ENCODE measurements at places on chromosomes 4 and X.

DNA sequence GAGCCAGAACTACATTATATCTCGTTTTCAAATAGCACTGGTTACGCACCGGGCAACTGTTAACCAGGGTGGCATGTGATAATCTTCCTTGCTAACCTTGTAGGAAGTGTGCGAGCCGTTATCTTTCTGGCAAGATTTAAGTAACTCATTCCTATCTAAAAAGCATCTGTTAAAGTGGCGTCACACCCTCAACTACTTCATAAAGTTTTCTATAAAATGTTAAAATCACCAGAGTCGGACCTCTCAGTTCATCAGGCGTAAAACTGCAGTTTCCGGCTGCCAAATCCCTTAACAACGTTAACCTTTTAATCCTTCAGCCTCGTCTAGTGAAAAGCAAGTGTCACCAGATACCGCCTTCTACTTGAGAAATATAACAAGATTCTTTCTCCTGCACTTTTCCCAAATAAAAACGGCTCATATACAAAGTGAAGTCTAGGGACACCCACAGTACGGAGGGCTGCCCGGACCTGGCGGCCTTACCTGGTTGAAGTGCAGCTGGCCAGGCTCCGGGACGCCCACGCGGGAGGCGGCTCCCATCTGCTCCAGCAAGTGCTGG lies 1.2 kb downstream of the SLC39A8 start:
- no peak for DNase-seq

GRCh38 chr4:159163521-159163920 lies 60.6 kb downstream of the RAPGEF2 start:
- DNase-seq = no peak

DNA sequence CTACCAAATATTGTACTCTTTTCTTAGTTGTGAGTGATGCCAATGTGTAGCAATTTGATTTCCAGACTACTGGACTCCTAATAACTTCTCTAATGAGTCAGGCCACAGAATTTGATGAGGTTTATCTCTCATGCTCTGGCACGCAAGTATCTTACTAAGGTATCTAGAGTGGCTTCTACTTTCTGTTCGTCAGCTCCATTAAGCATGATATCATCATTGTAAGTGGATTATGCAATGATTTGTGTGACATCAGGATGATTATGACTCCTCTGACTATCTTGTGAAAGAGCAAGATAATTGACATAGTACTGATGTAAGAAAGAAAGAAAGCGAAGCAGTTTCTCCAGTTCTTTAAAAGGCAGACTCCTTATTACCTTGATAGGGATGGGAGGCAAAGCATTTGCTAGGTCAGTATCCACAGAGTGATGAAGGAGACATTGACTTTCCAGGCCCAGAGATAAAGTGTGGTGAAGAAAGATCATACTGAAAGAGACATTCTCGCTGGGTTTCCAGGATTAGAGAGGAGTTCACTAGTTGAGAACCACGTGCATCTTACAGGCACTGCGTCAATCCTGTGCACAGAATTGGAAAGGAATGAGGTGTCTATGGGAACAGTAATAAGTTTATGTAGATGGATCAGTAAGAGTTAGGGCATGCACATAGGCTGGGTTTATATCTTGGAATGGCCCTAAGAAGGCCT lies 161.9 kb upstream of the STK26 start:
- no peak for DNase-seq

GRCh38 chr4:77126809-77127208 lies 30.2 kb upstream of the CCNG2 start:
- no peak for DNase-seq

DNA sequence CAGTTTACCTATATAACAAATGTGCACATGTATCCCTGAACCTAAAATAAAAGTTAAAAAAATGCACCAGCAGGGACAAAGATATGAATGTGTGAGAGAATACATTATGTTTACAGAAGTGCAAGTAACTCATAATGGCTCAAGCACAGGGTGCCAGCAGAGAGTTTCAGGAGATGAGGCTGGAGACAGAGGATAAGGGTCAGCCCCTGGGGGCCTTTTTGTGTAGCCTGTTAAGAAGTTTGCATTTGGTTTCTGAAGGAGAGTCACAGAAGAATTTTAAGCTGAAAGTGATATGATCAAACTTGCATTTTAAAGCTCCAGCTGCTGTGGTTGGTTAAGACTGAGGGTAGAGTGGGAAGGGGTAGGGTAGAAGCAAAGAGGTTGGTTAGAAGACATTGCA lies 48.6 kb upstream of the CAPN6 start:
- DNase-seq = no peak

DNA sequence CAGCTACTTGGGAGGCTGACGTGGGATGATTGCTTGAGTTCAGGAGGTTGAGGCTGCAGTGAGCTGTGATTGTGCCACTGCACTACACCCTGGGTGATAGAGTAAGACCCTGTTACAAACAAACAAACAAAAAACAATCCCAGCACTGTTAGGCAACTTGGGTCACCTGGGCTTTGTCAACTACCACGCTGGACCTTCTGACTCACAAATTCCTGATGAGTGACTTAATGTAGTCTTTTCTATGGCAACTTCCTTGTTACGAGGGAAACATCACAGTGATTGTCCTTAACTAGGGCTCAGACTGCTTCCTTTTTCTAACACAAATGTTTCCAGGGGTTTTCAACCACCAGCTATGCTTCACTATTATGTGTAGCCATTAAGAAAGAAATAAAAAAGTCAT lies 128.8 kb upstream of the GPC4 start:
- DNase-seq = no peak

All from iPS-NIHi11 (cell line).